Stimulated activated CD4-positive, alpha-beta T cell treated with anti-CD3 and anti-CD28 coated beads, TNF-alpha, amount 100 ng/mL, for 1 hour (primary cell): ENCODE measurements at places on chromosomes 12 and 14.

GRCh38 chr14:60512973-60513571 lies 4.1 kb downstream of the SIX6 start:
- DNase-seq: no peak

DNA sequence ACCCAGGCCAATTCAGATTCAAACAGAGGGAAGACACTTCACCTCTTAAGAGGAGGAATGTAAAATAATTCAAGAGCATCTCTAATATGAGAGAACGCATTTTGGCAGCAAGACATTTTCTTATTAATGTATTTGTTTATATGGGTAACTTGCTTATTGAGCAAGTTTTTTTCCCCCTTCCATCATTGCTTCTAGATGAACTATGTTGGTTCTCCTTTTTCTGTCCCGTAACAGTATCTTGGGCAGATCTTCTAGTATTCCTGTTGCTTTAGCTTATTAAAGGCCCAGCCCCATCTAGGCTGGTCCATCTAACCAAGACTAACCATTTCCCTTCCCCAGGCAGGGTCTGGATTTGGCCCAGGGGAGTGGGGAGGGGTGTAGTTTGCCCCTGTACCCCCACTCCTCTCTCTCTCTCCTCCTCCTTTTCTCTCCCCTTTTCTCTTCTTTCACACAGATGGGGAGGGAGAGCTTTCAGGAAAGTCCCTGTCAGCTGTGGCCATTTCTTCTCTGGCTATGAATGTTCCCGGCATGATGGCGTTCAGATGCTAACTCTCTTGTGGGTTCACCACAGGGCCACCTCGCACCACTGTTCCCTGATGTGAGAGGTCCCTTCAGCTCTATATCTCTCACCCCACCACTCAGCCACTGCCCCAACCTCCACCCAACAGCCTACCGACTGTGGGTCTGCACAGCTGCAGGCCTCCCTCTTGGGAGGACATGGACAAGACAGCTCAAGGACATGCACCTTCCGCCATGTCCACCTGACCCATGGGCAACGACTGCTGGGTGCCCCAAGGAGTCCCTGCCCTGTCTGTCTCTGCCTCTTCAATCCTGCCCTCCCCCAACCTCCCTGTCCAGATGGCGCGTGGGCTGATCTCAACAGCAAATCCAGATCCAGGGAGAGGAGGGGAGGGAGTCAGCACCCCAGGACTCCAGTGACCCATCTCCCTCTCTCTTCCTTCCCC lies 15.8 kb upstream of the RPS6KL1 start:
- no peak for DNase-seq

- no peak for DNase-seq
Measured at GRCh38 chr12:30507576-30507975, 188.1 kb downstream of the IPO8 start.

- no peak for DNase-seq
Measured at GRCh38 chr14:58282925-58283593, 15.3 kb upstream of the ARID4A start.

DNA sequence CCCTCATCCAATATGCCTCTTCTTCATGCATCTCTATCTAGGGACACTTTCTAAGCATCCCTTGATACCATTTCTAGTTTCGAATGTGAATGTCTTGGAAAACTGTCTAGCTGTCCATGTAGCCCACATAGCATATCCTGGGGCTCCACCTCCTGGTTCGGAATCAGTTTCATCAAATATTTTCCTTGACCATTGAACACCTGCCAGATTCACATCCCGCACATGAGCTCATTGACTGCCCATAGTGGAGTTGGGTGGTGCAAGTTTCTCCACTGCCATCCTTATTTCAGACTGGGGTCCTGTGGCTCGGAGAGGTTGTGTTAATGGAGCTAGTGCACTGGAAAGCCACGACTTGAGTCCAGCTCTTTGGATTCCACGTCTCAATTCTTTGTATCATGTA lies 58.6 kb upstream of the TMEM263 start:
- DNase-seq: no peak

DNA sequence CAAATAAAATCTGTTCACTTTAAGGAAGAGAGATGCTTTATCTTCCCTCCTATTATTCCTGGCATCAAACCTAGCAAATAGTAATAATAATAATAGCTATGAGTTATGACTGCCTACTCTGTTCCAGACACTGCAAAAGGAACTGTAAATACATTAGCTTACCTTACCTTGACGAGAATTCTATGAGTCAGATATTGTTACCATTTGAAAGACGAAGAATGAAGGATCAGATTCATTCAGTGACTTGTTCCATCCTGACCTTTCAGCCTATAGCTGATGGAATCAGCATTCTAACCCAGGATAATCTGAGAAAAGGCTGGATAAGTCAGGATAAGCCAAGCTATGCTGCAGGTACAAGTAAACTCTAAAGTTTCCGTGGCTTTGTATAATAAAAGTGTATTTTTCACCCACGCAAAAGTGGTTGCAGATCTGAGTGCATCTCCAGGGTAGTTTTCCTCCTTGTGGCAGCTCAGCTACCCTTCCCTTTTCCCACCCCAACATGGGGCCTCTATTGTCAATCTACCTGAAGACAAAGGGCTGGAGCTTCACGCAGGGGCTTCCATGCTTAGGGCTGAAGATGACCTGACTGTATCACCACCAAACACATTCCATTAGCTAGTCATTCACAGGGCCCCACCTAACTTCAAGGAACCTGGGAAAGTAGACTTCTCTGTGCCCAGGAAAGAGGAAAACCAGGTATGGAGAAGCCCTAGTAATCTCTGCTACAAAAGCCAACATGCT lies 57.2 kb upstream of the CCND2 start:
- no peak for DNase-seq

DNA sequence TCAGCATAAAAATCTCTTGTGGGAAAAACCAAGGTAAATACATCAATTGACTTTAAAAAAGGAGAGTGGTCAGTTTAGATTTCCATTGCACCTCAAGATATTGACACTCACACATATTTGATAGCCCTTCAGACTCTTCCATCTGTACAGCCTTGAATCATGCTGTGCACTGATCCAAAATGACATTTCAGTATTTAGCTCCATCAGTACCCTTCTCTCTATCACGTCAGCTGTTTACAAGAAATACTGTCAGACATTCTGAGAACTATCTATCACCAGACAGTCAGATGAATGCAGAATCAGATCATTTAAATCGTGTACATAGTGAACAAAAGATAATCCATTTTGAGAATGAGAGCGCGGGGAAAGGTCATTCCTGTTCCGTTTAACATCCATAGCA lies 511.9 kb downstream of the RPL10L start:
- DNase-seq: no peak

DNA sequence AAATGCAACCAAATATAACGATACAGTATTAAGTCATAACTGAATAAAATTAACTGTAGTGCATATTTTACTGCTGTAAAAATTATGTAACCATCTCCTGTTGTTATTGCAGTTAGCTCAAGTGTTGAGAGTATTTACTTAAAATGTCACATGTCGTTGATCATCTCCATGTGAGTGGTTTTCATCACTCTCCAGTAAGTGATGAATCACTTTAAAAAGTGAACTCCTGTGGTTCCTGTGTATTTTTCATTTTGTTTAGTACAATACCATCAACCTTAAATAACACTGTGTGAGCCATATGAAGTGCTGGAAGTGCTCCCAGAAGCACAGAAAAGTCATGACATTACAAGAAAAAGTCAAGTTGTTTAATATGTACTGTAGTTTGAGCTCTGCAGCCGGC lies 104.7 kb upstream of the SLCO1B1 start:
- DNase-seq: no peak

GRCh38 chr14:101007765-101008164 lies 104.2 kb upstream of the RTL1 start:
- no peak for DNase-seq

- no peak for DNase-seq
Measured at GRCh38 chr12:128298091-128298748, 31.2 kb downstream of the TMEM132C start.

- no peak for DNase-seq
Measured at GRCh38 chr14:94963051-94963450, 193.1 kb upstream of the GSC start.

- DNase-seq: no peak
Measured at GRCh38 chr12:50676756-50677155, 87.1 kb upstream of the ATF1 start.
